ENCODE measurements at places on chromosomes 12 and 14.

DNA sequence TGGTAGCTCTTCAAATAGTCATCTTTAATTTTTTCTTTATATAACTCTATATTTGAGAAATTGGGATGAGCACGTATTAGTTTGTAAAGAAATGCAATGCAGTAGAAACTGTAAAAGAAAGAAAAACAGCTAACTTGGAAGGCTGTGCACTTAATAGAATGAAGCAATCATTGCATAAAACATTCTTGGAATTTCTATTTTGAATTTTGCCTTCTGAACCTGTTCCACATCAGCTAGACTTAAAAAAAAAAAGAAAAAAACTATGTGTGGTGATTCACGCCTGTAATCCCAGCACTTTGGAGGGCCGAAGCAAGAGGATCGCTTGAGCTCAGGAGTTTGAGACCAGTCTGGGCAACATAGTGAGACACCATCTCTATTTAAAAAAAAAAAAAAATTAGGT, 29.4 kb downstream of the SCN8A start:
- no peak for DNase-seq

DNA sequence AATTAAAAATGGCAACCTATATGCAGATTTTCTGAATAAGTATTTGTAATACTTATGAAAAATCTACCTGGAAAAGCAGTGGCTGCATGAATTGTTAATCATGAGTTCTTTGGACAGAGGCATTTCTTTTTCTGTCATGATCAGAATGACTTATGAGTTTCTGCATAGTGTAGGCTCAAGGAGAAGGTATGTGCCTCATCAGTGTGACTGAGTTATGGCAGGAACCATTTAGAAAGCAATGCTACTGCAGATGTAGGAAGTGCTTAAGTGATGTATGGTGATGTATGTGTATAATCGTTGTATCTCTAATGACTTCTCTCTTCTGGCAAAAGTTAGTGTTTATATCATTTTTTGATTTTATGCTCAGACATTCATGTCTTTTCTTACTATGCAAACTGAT, 816.4 kb upstream of the FBXO33 start:
- DNase-seq = no peak

DNA sequence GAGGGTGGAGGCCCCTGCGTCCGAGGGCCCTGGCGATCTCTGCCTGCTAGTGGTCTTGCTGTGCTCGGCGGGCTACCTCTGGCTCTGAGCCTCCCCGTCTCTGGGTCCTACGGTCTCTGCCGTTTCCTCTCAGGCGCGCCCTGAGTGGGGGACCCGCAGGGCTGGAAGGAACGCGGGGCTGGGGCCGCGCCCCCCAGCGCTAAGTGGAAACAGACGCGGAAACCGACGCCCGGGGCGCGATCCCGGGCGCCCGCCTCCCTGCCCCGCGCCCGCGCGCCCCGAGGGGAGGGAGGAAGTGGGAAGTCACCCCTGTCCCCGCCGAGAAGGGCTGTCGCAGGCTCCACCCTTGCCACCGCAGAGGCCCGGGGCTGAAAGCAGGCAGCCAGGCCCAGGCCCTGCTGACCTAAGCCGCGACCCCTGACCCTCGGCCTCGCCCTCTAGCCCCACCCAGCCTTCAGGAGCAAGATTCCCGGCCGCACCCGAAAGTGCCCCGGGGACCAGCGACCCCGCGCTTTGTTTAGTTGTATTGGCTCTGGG, 831 bp downstream of the CRIP1 start:
- DNase-seq = peak; percentile 53

- no peak for DNase-seq
These were observed 415.5 kb downstream of the PCNX1 start for GRCh38 chr14:71322655-71323250.

DNA sequence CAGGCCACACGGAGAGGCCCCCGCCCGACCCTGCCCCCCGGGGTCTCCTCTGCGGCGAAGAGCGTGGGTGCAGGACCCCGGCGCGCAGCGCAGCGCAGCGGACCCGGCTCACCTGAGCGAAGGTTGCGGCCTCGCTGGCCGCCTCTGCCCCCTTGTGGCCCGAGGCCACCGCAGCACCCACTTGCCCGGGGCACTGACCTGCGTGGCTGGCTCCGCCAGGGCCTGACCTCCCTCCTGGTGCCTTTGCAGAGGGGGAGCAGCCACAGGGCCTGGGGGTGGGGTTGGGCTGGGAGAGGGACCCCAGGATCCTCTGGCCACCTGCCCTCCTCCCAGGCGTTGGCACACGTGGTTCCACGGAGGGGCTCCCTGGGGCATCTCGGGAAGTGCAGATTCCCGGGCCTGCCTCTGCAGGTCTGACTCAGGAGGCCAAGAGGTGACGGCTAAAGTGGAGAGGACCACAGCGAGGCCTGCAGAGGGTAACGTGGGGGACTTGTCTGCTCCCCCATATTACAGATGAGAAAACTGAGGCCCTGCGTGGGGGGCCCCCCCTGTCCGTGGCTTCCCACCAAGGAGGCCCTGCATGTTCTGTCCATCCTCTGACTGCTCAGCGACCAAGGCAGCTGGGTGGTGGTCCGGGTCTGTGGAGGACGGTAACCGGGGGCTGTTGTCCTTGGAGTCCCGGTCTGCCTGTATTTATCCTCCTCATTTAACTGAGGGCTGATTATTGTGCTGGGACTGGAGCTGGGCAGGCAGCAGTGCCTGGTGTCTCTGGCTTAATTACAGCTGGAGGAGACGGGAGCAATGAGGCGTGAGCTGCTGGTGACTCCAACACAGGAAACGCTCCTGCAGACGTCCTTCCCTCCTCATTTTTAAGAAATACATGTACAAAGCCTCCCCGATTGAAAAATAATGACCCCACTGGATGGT, 67.9 kb upstream of the BEGAIN start:
- peak; percentile 22 for DNase-seq

DNA sequence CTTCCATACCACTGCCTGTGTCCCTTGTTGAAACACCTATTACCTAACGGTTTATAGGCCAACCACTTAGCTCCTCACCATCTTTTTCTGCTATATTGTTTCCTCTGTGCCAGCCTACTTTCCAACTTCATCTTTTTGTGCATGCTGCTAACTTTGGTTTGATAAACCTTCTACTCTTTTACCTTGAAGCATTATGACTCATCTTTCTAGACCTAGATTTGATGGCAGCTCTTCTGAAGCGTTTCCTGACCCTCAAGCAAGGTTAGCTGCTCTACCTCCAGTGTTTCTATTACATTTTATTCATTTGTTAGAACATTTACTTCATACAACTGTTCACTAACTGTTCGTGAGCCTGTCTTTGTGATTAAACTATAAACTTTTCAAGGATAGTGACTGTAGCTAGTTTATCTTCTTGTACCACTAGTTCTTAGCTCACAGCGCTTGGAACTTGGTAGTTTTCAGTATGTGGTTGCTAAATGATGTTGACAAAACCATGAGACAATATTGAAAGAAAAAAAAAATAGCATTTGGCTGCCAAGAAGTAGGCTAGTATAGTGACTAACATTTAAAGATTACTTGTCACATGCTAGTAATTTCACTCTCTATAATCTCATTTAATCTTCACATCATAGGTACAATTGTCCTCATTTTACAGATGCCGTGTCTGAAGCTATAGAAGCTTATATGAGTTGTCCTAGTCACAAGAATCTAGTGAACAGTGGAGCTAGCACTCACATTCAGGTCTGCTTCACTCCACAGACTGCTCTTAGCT, 79.5 kb downstream of the APAF1 start:
- no peak for DNase-seq

DNA sequence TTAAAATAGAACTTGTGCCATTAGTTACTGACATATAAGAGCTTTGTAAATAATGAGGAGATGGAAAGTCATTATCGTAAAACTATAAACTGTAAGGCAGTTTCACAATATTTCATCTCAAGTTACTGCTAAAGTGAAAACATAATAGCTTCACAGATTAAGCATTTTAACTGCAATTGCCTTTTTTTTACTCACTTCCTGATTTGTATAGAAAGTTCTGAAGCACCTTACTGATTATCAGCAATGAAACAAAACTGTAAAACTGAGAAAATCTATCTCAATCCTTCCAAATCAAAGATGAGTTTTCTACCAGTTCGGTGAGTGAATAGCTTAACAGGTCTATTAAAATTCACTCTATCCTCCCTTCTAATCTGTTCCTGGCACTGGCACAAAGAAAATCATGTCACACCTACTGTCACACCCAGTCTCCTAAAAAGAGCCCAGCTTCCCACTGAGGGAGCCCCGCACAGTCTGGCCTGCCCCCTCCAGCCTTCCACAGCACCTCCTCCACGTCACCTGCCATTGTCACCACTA, 161.4 kb upstream of the ABCD2 start:
- DNase-seq = no peak

DNA sequence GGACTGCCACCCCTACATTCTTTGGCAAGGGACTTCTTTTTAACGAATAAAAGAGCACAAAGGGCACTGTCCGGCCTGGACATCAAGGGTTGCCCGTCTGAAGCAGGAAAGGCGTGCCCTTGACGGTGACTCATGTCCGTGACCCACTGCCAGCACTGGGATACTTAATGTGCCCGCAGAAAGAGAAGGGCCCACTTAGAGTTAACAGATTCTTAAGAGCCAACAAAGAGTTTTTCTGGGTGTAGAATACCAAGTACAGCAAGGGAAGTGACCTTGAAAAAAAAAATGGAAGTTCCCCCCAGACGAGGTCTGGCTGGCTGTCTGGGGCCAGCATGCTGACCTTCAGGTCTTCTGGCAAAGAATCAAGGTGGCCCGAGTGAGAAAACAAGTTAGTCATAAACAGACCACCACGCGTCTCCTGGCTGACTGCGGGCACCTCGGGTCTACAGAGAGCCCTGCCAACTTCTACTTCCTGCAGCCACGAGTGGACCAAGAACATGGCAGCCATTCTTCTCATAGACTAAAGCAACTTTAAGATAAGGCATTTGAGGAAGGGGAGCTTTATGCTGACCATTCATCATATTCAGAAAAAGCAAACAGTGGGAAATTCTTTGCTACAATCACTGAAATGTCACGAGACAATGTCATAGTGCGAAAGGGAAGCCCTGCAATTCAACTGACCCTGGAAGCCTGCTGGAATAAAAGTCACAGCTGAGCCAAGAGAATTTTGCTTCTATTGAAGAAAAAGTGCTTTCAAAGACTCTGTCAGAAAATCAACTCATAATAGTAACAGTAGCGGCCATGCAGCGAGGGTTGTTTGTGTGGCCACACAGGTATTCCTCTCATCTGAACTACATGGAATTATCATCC, 10.5 kb upstream of the SELPLG start:
- no peak for DNase-seq

DNA sequence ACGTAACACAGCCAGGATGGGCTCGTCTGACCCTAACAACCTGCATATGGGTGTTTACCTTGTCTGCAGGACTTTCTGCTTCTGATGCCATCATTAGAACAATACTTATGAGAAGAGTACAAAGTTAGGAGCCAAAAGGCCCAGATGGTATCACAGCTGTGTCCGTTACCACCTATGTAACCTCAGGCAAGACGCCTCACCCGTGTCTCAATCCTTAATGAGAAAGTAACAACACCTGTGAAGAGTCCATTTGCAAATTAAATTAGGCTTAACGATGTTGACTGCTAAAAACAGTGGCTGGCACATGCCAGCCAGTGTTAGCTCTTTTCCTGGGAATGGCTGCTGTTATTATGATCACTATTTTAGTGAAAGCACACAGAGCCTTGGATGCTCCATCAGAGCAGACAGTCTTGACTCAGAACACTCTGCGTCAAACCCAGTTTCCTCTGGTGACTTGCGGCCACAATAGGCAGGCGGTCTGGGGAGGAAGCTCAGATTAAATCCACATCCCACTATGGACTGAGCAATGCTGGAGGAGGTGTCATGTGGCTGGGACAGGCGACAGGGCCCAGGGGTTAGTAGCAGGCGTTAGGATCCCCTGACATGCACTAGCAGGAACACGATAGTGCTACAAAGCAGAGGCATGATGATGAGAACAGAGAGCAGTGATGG, 125.3 kb downstream of the SLC15A4 start:
- no peak for DNase-seq

DNA sequence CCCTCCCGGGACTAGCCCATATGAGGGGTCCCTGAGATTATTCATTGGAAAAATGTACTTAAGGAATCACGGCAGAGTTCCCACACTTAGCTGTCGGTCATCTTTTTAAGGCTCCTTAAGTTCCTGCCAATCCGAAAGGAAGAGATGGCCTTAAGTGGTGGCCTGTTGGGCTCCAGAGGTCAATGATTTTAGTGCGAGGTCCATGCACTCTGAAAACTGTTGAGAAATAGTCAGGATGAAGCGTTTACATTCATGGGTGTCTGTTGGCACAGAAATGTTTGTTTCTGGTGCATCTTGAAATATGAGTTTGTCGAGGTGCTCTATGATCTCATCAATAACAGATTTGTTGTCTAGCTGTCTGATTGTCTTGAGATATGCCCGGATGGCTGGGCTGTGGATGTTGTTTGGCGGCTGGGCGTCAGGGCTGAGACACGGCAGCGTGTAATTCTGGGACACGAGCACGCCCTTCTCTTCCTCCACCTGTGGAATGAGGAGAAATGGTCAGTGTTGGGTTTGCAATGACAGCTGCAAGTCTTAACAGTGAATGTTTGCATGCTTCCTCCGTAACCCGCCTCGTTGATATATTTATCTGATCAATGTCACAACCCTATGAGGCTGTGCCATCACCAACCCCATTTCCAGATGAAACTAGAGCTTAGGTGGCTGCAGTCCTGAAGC, 1.6 kb downstream of the IL31 start:
- no peak for DNase-seq

DNA sequence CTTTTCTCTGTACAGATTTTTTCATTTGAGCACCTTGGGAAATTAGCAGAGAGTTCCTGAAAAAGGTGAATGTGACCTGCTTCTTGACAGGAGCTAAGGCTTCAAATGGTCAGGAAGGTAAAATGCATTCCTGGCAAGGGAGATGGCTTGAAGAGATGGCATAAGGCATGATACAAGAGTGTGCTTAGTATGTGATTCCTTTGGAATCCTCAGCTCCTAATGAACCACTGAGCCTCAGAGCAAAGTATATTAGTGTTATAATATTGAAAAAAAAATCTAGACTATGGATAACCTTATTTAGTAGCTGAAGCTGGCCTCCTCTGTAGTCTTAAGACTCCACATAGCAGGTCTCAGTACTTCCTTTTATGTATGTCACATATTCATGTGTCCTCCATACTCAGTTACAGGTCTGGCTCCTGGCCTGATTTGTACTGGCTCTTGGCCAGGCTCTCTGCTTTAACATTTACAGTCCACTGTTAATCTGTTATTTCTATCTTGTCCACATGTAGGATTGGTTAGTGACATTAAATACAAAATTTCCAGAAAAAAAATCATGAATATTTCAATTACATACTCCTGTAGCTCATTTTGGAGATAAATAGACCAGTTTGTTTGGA, 17.9 kb downstream of the TOGARAM1 start:
- DNase-seq = no peak
